ENCODE measurements at places on chromosomes 11 and 22. TPM values are rescaled to one million over a fixed set of nuclear protein-coding genes. Genes with fewer than 3 reads are reported as not detected.

Gene CELSR1
- 0.13 TPM for total RNA-seq

Gene KCNK4
- not detected for total RNA-seq

Gene NFAM1
- total RNA-seq, result 1.1 TPM

GRCh38 chr22:36191106-36191836 lies 10.3 kb downstream of the APOL4 start:
- H3K4me3 ChIP-seq, result no peak overlapping the region
- no peaks in the 10 kb centered on the region for H3K27me3 ChIP-seq
- no peaks in the 10 kb centered on the region for H3K36me3 ChIP-seq
- H3K27ac ChIP-seq, result peak overlapping the region; percentile 79
- peak; percentile 75 for DNase-seq

Gene OR8G5
- total RNA-seq, result not detected

DNA sequence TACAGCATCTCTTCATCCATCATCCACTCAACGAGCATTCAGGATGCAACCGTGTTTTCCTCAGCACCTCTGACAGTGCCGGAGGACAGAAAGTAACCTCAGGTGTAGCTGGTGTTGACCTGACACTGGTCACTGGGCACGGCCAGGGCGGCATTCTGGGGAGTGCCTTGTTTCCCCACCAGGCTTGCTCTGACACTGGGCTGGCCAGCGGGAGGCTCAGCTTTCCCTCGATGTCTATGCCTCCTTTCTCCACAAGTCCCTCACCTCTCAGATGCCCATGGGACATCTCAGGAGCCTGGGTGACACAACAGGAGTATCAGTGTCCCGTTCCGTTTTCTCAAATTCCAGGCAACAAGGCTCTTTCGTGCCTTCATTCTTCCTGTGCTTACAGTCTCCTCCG lies 28.9 kb downstream of the CD6 start:
- no peaks in the 10 kb centered on the region for H3K27me3 ChIP-seq
- no peak for DNase-seq
- no peak overlapping the region for H3K27ac ChIP-seq
- no peaks in the 10 kb centered on the region for H3K36me3 ChIP-seq
- no peak overlapping the region for H3K4me3 ChIP-seq

GRCh38 chr22:48921411-48921903 lies 906.2 kb downstream of the BRD1 start:
- DNase-seq, result no peak
- H3K36me3 ChIP-seq, result no peaks in the 10 kb centered on the region
- H3K4me1 ChIP-seq, result no peaks in the 10 kb centered on the region
- no peak overlapping the region for H3K27ac ChIP-seq
- no peak overlapping the region for H3K4me3 ChIP-seq

Gene KLHL22
- total RNA-seq, result 16.8 TPM

Data from psoas muscle (tissue), 8 donors.